ENCODE measurements at places on chromosomes 7 and 10.
A peak's percentile ranks its signal among the peaks of the same experiment; 100 is the strongest.

DNA sequence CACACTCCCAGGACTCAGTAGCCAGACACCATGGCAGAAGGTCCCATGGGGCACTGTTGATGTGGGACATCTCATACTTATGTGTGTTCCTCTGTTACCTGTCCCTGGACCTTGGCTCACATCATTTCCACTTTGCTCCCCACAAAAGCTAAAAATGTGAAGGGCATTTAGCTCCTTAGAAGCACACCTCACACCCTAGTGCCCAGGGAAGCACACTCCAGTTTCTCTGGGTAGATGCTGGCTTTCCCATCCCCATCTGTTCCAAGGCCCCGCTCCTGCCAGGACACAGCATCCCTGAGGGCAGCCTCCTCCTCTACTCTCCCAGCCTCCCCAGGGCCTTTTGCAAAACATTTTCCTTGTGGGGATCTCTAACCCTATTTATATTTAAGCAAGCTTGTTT is 572.4 kb upstream of the MGMT start:
- DNase-seq: no peak

DNA sequence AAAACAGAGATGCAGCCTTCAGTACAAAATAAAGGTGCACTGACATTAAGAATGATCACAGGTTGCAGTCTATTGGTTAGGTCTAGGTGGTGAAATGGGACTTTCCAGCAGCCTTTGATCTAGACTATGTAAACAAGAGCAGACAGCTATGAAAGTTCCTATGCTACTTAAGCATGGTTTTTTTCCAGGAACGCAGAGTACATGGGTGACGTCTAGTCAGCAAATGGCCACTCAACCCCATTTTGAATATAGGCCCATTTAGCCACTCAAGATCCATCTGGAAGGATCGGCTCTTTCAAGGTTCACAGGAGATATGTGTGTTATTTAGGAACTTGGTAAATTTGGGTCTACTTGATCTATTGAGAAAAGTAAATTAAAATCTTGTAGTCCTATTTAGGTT is 1424.6 kb upstream of the LRRTM3 start:
- DNase-seq: no peak

- DNase-seq: no peak
Measured at GRCh38 chr10:66927971-66928770, 2.3 kb downstream of the LRRTM3 start.

DNA sequence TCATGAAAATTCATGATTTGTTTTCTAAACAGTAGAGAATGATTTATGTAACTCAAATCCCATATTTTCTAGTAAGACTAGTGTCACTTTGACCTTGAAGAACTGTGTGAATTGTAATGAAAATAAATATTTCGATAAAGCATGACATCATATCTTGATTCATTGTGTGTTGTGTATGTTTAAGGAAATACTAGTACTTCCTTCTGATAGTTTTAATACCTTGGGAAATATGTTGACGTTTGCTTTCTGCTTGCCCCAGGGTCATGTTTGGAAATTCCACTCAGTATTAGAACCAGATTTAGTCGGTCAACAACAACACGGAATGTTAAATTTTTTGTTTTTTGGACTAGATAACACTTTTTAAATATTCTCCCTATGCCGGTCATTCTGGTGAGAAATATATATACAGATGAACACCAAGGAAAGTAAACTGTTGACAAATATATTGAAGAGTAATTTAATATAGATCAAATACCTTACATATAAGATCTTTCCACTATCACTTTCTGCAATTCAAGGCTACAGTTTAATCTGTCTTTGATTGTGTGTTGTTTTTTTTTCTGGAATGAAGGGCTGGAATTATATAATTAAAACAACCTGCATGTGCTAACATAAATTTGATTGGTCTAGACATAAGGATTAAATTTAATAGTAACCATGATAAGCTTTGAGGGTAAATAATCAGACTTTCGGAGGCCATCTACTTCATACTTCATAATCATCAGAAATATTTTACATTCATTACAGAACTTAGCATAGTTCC is 126.2 kb downstream of the MDFIC start:
- no peak for DNase-seq

DNA sequence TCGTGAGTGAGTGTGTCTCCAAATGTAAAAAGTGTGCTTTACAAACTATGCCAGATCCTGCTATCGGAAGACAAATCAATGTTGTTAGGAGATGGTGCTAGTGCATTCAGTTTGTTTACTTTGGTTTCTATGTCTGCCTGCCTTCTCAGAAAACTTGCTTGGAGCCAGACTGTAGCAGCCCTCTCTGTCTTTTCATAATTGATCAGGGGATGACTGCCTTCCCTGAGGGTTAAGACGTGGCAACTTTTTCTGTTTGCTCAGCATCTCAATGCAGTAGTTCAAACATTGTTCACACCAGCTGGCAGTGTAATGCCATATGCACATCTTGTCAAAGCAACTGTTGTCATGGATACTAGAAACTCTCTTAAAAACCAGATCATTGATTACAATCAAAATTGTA is 118.5 kb downstream of the FOXP2 start:
- no peak for DNase-seq

- DNase-seq: no peak
Measured at GRCh38 chr7:28005847-28006231, 174.8 kb downstream of the JAZF1 start.

DNA sequence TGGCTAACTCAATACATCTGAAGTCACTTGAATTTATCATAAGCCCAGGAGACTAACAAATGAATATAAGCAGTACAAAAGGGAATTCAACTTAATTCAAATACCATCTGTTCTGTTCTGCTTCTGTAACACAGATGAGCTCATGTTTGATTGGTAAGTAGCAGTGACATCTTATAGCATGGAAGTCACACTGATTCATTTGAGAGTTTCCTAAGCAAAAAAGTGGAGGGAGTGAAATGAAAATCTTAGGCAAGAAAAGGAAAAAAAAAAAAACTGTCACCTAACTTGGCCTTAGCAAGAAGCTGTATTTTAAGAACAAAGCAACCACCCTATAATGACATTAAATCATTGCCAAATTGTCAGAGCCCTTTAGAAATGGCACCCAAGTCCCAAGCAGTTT is 49.5 kb downstream of the SMURF1 start:
- DNase-seq: no peak

- no peak for DNase-seq
Measured at GRCh38 chr10:21728618-21729017, 194.6 kb downstream of the MLLT10 start.

- no peak for DNase-seq
Measured at GRCh38 chr7:136997735-136998134, 129.3 kb downstream of the CHRM2 start.

DNA sequence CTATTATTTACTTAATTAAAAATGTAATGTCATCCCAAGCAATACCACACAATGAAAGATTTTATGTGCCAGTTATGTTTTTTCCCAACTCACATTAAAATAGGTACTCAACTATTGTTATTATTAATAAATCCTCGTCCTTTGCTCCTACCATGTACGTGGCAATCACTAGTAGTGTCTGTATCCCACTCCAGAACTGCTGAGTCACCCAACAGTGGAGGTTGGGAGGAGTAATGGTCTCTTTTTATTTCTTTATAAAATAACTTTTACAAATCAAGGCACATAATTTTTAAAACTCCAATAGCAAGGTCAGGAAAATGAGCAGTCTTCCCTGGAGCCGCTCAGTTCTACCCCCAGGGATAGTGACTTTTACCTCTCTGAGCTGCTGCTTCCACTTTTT is 273.5 kb upstream of the PLPP4 start:
- no peak for DNase-seq

GRCh38 chr7:48638041-48638440 is 286.3 kb upstream of the CDC14C start:
- no peak for DNase-seq

DNA sequence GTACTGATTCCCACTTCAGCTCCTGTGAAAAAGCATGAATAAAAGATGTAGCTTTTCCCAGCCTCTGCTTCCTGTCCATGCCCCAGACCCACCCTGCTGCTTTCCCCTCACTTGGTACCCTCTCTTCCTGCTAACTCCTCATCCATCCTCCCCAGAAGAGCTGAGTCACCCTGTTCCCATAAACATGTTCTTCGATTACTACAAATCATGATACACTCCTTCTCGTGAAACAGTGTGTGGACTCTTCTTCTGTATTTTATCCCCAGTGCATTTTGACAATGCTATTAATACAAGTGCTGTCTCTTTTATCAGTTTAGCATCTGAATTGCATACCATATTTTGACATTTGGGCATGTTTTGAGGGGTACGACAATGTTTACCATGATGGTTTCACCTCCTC is 45.8 kb upstream of the SORBS1 start:
- no peak for DNase-seq

GRCh38 chr7:2471022-2471329 is 5.2 kb downstream of the GRIFIN start:
- DNase-seq: peak; percentile 8

GRCh38 chr7:152161171-152161570 is 135.7 kb downstream of the GALNT11 start:
- DNase-seq: no peak

DNA sequence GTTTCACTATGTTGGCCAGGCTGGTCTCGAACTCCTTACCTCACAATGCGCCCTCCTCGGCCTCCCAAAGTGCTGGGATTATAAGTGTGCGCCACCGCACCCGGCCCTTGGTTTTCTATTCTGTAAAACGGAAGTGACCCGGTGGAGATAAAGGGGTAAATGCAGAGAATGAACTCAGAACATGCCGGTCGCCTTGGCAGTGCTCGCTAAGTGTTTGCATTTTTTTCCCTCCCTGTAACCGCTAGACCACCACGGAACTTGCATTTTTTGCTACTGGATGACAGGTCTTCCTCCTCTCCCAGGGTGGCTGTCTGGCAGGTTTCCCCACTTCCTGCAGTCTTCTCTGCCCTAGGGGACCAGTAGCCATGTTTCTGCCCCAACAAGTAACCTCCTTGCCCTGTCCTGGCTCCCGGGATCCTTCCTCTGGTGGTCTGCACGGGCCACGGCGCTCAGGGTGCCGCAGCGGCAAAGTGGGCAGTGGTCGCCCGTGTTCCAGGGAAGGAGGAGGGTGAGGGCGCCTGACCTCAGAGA is 18.8 kb upstream of the GNA12 start:
- no peak for DNase-seq

DNA sequence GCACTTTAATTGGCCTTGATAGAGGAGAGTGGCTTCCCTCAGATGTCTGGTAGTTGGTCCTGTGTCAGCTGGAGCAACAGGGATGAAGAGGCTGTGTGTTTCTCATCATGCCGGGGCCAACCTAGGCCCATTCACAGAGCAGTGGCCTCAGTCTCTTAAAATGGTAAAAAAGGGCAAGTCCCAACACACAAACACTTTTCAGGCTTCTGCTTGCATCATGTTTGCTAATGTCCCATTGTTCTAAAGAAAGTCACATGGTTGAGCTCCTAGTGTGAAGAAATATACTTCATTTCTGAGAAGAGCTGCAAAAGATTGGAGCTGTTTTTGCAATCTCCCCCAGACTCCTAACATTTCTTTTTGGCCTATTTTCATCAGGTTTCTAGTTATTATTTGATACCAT is 40.6 kb upstream of the RBAK start:
- DNase-seq: no peak

DNA sequence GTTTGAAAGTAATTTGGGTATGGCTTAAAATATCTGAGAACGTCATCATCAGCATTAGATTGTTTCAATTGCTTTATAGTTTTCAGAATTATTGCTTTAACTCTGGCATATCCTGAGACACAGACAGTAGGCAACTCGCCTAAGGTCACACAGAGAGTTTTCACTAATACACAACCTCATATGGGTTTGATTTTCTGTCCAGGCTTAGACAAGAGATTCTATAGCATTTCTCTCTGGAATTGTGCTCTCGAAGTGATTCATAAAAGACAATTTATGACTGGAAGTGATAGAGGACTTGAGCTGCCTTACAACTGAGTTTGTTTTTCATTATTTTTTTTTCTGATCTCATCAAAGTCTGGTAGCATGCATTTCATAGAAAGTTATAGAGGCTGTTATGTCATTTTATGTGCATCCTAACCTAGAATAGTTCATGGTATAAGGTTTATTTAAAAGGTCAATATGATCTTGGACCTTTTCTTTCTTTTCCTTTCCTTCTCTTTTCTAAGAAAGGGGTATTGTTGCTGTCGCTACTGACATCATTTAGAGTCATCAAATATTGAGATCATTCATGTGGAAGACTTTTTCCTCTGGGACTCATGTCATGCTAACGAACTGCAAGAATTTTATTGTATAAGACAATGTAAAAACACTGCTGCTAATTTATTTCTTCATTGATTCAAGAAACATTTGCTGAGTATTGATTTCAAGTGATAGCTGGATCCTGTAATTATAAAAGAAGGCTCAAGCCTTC is 278.2 kb downstream of the PLXDC2 start:
- DNase-seq: no peak

DNA sequence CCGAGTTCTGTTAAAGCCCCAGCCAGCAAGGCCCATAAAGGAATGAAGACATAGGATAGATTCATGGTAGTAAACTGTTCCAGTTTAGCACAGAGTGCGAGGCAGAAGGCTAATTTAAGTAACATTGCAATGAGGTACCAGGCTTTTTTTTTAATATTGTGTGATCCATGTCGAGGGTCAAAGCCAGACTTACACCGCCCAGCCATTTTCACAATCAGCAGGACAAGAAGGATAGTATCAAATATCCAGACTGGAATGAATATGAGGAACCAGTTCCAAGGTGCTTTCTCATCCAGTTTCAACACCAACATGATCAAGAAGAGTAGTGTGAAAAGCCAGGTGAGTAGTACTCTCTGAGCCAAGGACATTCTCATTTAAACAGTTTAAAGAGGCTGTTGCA is 4.2 kb downstream of the TMEM60 start:
- DNase-seq: no peak

- DNase-seq: no peak
Measured at GRCh38 chr10:70901276-70901878, 13.0 kb upstream of the PCBD1 start.

- no peak for DNase-seq
Measured at GRCh38 chr7:69677054-69677852, 79.0 kb downstream of the AUTS2 start.

DNA sequence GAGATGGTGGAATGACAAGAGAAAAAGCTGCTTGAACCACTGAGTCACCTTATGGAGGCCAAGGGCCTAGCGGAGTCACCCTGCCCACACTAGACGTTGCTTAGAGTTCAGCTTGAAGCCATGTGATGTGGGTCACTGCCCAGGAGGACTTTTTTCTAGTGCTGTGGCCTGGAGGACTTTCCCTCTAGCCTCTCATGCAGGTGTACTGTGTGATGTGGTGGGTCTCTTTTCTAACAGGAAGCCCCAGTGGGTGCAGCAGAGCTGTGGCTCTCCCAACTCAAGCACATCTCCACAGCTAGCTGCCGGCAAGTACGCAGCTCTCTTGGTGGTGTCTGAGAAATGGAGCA is 13.6 kb downstream of the POR start:
- DNase-seq: no peak

GRCh38 chr7:25862261-25863004 is 289.6 kb upstream of the NFE2L3 start:
- peak; percentile 100 for DNase-seq

DNA sequence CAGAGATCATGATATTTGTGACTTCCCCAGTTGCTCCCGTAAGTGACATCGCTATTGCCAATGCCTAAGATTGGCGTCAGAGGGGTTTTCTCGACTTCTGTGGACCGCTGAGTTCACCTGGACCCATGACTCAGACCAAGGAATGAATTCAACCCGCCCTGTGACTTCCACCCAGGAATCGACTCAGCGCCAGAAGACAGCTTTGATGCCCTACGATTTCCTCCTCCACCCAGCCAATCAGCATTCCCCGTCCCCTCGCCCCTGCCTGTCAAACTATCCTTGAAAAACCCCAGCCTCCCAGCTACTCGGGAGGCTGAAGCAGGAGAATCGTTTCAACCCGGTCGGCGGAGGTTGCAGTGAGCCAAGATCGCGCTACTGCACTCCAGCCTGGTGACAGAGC is 58.3 kb downstream of the MICALL2 start:
- peak; percentile 36 for DNase-seq
